ENCODE measurements at places on chromosomes 7 and 10.

GRCh38 chr10:33012306-33012705 lies 54.3 kb upstream of the ITGB1 start:
- DNase-seq = peak; percentile 39

- no peak for DNase-seq
Observed at GRCh38 chr7:32774541-32774951, 117.0 kb downstream of the KBTBD2 start.

- peak; percentile 93 for DNase-seq
Observed at GRCh38 chr7:17680026-17680425, 260.3 kb downstream of the SNX13 start.

DNA sequence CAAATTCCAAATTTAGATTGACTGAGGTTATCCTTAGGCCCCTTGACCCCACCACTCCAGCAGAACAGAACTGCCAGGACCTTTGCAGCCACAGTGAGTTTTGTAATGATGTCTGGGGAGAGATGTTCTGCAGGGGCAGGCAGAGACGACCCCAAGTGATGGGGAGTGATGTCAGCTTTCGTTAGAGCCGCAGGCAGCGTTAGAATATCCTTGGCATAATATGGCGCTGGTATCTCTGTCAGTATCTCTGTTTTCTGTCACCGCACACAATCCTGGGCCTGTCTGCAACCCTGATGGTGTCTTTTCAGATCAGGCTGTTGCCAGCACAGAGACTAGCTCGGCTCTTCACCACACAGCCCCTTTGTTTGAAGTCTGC lies 1083.6 kb downstream of the KCNMA1 start:
- no peak for DNase-seq

- no peak for DNase-seq
Observed at GRCh38 chr7:45443263-45443662, 130.9 kb upstream of the ADCY1 start.

DNA sequence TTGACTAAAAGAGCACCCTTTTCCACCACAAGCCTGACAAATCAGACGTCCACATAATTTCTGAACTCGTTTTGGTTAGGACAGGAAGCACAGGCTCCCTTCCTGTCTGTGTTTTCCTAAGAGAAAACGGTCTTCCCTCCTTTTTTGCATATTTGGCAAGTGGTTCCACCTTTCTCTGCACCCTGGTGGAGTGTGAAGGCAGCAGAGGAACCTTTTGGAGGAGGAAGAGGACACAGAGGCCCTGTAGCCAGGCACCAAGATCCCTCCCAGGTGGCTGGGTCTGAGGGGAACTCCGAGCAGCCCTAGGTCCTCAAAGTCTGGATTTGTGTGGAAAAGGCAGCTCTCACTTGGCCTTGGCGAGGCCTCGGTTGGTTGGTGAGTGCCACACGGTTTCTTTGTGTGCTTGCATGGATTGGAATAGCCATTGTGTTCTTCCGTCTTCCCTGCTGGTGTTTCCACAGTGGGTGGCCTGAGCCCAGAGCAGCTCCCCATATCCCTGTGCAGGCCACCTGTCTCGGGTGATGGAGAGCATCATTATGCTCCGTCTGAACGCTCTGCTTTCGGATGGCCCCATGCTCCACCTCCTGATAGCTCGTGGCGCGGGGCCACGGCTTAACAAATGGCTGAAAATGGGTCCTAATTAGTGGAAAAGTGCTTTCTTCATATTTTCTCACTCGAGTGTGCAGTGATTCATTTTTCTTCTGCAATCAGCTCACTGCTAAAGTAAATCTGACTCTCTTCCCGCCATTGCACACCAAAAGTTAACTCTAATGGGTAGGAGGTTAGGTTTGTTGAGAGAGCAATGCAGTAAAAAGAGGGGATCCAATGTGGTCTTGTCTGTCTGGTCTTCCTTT lies 4.2 kb downstream of the IKZF1 start:
- DNase-seq = no peak

- peak; percentile 58 for DNase-seq
Observed at GRCh38 chr7:137572056-137572784, 228.7 kb upstream of the PTN start.

- no peak for DNase-seq
Observed at GRCh38 chr7:131112431-131112830, 215.2 kb upstream of the MKLN1 start.

DNA sequence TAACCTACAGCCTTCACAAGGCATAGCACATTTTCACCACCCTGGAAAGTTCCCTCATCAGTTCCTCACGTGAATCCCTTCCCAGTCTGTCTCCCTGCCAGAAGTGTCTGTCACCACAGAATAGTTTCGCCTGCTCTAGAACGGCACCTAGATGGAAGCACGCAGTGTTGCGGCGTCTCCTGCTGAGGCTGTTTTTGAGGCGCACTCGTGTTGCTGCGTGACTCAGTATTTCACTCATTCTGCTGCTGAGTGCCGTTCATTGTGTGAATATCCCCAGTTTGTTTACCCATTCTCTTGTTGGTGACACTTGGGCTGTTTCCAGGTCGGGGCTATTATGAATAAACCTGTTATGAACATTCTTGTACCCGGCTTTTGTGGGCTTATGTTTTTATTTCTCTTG lies 12.8 kb downstream of the NOS3 start:
- DNase-seq = no peak

DNA sequence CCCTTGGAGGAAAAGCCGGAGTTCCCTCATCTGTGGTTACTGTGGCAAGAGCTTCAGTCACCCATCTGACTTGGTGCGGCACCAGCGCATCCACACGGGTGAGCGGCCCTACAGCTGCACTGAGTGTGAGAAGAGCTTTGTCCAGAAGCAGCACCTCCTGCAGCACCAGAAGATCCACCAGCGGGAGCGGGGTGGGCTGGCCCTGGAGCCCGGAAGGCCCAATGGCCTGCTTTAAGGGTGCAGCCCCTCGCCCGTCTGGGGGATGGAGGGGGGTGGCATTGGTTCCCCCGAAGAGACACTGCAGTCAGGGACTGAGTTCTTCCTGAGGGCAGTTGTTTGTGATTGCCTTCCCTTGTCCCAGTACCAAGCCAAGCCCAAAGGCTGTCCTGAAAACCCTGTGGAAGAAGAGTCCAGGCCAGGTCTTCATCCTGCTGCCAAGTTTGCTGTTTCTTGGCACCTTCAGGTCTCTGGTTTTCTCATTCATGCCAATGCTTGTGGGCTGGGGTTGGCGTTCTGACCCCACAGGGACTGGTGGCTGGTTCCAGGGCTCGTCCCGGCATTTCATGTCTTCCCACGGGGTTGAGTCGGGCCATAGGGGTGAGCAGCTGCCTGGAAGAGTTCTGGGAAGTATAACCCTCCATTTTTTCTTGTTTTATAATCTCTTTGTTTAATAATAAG lies 7.7 kb upstream of the ZNF783 start:
- no peak for DNase-seq

- no peak for DNase-seq
Observed at GRCh38 chr7:132871419-132871818, 210.5 kb downstream of the CHCHD3 start.

- DNase-seq = no peak
Observed at GRCh38 chr10:29491918-29492317, 142.9 kb downstream of the SVIL start.

DNA sequence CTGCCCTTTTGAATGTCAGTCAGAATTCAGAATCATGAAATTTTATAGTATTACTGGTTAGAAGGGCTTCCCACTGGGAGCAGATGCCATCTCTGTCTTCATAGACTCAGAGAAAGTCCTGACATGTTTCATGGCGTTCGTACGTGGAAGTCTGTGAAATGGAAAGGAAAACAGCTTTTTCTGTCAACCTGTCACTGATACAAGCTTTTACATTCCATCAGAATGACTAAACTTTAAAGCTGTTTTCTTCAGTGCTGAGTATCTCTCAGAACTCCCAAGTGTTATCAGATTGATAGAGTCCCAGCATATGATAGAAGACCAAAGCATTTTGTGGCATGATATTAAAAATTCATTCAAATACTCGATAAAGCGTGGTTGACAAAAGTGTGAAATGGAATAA lies 726.7 kb upstream of the GALNT17 start:
- peak; percentile 33 for DNase-seq

DNA sequence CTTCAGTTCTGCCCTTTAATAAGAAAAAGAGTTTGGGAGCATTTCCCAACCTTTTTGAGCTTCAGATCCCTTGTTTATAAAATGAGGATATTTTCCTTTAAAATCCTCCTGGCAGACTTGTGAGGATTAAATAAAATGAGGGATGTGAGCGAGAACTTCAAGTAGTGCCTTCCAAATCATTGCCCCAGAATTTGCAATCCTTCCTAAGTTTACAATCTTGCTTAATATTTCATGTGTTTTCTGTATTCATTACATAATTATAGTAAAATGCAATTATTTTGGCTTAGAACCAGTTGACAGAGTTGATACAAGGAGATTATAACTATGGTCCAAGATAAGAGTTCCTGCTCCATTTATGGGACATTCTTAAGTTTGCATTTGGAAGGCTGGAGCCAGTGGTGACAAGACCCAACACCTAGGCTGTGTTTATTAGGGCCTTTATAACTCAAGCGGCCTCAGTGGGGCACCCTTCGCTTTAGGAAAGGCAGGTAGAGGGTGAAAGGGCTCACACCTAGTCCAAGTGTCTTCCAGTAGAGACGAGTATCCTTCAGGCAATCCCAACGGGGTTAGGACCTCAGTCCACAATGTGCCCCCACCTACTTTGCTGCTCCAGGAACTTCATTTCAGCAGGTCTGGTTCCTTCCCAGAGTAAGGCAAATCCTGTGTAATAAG lies 317.5 kb downstream of the WDR11 start:
- DNase-seq = no peak

- DNase-seq = no peak
Observed at GRCh38 chr10:86267286-86268195, 99.1 kb downstream of the GRID1 start.

DNA sequence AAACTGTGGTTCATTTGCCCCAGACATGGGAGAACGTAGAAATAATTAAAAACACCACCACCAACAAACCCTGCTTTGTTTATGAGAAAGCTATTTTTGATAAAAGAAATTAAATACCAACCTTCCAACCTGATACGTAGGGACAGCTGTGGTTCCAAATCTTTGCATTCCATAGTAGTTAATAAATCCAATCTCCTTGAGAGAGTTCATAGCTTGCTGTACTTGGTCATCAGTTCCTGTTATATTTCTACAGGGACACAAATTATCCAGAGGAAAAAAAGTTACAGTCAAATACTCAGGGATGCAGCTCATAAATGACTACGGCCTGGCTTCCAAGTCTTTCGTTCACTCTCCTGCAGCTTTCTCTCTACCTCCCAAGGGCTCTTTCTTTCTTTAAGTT lies 41.1 kb downstream of the PUS7 start:
- DNase-seq = peak; percentile 57

- no peak for DNase-seq
Observed at GRCh38 chr10:97154781-97155180, 31.0 kb downstream of the SLIT1 start.

DNA sequence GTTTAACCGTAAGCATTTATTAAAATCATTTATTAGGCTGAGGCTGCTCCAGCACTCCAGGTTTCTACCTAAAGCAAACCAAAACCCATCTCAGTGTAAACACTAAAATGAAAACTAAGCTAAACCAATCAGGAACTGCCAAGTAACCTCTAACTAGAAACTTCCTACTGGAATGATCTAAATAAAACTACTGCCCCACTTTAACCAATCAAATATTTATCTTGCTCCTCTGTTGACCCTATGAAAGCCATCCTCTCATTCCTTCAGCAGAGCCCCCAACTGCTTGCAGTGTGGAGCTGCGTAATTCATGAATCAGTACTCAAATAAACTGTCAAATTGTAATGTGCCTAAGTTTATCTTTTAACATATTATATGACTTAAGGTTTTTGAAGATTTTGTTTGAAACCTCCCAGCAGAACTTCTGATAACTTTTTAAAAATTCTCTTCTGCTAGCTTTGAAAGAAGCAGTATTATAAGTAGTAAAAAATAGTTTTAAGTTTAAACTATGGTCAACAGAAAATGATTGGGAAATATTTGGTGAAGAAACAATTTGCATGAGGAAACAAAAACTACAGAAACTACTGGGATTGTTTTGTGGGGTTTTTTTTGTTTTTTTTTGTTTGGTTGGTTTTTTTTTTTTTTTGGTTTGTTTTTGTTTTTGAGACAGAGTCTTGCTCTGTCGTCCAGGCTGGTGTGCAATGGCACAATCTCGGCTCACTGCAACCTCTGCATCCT lies 47.4 kb downstream of the GPR37 start:
- peak; percentile 27 for DNase-seq

GRCh38 chr7:50351267-50351666 lies 46.8 kb downstream of the IKZF1 start:
- no peak for DNase-seq

Measured in astrocyte (in vitro differentiated cells and primary cell).